HFF-Myc (cell line): ENCODE measurements at places on chromosomes 6 and 20.

GRCh38 chr6:19193624-19194023 lies 643.5 kb upstream of the ID4 start:
- no peak for DNase-seq

DNA sequence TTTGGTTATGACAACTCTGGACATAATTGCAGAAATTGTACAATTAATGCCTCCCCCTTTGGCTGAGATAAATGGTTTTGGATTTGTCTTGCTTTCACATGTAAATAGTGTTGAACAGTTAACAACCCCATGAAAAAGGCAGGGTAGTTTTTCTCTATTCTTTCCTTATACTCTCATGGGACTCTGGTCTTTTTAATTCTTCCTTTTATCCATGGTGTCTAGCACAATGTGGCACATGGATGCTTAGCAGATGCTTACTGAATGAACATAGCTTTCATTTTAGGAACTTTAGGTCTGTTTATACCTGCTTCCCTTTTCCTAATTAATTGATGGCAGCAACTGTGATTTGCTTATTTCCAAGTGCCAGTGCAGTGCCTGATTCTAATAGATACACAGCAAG lies 75.6 kb downstream of the NCOA3 start:
- DNase-seq, result no peak

DNA sequence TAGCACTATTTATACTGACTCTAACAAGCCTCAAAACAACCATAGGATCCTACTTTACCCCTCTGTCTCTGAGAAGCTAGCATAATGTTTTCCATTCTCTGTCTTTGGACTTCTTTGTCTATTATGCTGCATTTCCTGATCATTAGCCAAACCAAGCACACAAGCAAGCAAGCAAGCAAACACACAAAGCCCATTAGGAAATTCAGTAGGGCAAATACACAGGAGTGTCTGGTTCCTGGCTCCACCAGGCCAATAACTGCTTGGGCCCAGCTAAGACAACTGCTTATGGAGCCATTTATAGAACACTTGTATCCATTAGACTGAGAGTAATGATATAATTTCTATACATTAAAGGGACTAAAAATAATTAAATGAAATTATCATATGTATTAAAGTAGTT lies 952.9 kb upstream of the EPHA7 start:
- DNase-seq, result no peak

GRCh38 chr20:33490023-33490933 lies at the start of gene CBFA2T2:
Gene CBFA2T2, plus strand, starts transcription at chr20:33490096. Its CDS starts 172 bp downstream, at chr20:33490268.
- no peak for DNase-seq
